ENCODE measurements at places on chromosomes 16 and 17.

GRCh38 chr16:49216593-49216992 is 65.0 kb downstream of the CBLN1 start:
- DNase-seq, result peak; percentile 2

- DNase-seq, result no peak
These were observed 38.6 kb upstream of the TBX2 start for GRCh38 chr17:61361084-61361483.

DNA sequence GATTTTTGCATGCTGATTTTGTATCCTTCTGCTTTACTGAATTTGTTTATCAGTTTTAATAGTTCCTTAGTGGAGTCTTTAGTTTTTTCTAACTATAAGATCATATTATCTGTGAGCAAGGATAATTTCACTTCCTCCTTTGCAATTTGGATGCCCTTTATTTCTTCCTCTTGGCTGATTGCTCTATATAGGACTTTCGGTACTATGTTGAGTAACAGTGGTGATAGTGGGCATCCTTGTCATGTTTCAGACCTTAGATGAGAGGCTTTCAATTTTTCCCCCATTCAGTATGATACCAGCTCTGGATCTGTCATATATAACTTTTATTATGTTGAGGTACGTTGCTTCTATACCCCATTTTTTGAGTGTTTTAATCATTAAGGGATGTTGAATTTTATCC is 224.5 kb upstream of the CNTNAP4 start:
- DNase-seq, result no peak

GRCh38 chr17:31260151-31260550 is 36.9 kb downstream of the OMG start:
- DNase-seq, result no peak

GRCh38 chr17:71461498-71462169 is 659.2 kb upstream of the SOX9 start:
- DNase-seq, result no peak

GRCh38 chr17:36184023-36184765 is 7.8 kb upstream of the TBC1D3B start:
- no peak for DNase-seq

GRCh38 chr16:28974437-28975157 is at the start of gene SPNS1:
Gene SPNS1 (plus strand): TSS chr16:28974778. CDS start chr16:28975152, 374 bp downstream.
- DNase-seq, result peak; percentile 98

GRCh38 chr16:17437981-17438380 is 32.8 kb downstream of the XYLT1 start:
- DNase-seq, result no peak

DNA sequence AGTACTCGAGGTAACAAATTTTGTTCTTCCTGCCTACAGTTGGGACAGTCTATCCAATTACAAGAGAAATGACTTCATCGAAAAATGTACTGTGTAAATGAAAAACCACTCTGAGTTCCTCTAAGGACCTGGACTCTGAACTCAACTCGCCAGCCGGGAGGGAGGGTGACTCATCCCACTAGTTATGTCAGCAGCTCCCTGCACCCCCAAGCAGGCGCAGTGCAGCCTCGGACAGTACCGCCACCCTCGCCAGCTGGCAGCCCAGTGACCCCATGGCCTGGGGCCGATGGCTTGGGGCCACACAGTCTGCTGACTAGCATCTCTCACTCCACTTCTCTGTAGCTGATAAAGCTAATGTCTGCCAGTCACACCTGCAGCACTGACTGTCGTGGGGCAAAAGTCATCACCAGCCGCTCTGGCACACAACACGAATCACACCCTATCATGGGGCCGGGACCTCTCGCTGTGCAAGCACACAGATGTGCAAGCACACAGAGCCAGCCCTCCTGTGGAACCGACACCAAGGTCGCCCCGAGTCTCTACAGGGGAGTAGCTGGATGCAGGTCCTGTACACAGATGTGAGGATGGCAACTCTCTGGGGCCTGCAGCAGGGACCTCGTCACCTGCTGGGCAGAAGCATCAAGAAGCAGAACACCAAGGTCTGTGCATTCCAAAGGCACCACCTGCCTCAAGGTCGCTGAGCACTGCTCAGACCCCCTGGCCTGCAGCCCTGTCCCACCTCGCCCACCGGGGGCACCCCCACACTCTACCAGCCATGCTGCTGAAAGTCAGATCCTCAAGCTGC is 5.7 kb downstream of the CSNK1D start:
- DNase-seq, result no peak

DNA sequence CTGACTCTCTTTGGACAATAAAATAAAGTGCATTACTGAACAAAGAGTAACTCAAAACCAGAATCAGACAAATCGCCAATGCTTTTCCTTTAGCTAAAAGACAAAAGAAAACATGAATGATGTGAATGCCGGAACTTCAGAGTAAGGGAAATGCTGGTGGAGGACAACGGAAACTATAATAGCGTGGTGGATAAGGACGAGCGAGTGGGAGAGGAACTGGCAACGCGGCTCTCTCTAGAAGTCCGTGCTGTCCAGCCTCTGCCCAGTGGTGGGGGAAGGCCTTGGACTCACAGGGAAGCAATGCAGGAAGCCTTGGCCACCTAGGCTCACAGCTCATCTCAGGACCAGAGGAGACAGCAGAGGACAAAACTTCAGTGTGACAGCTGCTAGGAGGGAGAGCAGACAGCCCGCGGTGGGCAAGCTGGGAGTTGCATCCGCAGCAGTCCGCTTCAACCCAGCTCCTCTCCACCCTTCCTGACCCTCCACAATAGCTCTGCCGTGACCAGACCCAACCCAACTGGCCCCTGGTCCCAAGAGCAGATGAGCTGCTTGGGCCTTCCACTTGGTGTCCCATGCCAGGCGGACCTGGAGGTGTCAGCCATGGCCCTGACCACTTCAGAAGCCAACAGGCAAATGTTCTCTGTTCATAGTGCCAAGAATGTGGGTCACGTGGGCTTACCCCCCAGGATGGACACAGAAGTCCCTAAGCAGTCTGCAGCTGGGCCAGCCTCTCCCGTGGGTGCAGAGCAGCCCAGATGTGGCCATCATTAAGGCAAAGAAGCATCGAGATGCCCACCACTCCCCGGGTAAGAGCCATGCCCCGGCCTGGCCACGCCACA is 5.3 kb upstream of the FAAP100 start:
- no peak for DNase-seq

DNA sequence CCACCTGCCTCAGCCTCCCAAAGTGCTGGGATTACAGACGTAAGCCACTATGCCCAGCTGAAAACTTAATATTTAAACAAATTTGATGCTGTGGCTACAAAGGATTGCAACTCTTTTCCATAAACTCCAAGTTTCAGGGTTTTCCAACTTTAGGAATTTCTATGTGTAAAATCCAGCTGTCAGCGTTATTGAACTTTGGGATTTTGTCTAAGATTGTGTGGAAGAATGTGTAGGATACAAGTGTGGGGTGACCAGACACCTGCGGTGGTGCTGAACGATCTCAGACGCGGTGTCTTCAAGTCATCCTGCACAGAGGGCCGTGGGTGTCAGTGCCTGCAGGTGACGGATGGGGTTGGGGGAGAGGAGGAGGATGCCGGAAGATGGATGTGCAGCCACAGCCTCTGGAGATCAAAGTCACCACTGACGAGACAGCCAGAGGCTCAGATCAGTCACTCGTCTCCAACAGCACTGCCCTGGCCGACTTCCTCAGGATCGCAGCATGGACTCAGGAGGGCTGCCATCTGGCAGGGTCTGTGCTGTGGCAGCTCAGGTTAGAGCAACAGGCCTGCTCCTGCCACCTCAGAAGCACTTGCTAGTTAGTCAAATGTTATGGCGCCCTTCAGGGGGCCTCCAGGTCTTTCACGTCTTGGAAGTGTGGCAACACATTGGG is 13.0 kb downstream of the ACSF3 start:
- no peak for DNase-seq

GRCh38 chr16:4868535-4868934 is 21.3 kb downstream of the UBN1 start:
- DNase-seq, result no peak

GRCh38 chr17:38605841-38606645 is at the start of gene SRCIN1:
Gene SRCIN1 (minus strand): TSS chr17:38605952. CDS start chr17:38605705, 247 bp downstream.
- DNase-seq, result peak; percentile 75

- DNase-seq, result no peak
These were observed 3.0 kb downstream of the NLRC3 start for GRCh38 chr16:3574195-3574594.

- DNase-seq, result peak; percentile 98
These were observed 82.3 kb downstream of the CCDC182 start for GRCh38 chr17:57662644-57663308.

DNA sequence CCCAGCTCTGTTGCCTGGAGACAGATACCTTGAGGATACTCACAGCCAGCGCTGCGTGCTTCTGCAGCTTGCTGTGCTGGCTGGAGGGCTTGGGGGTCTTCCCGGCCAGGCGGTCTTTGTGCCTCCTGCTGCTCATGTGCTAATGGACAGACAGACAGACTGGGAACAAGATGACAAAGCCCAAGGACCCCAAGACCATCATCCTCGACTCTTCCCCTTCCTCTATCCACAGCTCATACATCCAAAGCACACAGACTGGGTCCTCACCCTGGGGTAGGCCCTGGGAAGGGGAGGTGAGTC is 7.7 kb downstream of the NKIRAS2 start:
- no peak for DNase-seq

DNA sequence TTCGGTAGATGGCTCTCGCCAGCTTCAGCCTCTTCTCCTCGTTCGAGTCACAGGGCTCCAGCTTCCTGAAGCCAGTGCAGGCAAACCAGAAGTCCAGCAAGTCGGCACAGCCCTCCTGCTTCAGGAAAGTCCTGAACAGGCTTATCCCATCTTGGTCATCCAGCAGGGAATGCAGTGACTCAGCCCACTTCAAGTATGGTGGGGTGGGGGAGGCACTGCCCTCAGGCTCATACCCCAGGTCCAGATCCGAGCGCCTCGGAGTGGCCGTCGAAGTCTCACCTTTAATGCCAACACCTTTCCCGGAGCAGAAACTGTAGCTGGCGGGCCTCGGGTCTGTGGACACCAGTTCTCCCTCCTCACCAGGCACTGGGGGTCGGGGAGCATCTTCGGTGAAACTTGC is 5.9 kb downstream of the AXIN1 start:
- peak; percentile 45 for DNase-seq

GRCh38 chr16:25542306-25542705 is 149.5 kb upstream of the HS3ST4 start:
- no peak for DNase-seq

GRCh38 chr17:32971171-32971570 is 20.5 kb upstream of the SPACA3 start:
- no peak for DNase-seq

DNA sequence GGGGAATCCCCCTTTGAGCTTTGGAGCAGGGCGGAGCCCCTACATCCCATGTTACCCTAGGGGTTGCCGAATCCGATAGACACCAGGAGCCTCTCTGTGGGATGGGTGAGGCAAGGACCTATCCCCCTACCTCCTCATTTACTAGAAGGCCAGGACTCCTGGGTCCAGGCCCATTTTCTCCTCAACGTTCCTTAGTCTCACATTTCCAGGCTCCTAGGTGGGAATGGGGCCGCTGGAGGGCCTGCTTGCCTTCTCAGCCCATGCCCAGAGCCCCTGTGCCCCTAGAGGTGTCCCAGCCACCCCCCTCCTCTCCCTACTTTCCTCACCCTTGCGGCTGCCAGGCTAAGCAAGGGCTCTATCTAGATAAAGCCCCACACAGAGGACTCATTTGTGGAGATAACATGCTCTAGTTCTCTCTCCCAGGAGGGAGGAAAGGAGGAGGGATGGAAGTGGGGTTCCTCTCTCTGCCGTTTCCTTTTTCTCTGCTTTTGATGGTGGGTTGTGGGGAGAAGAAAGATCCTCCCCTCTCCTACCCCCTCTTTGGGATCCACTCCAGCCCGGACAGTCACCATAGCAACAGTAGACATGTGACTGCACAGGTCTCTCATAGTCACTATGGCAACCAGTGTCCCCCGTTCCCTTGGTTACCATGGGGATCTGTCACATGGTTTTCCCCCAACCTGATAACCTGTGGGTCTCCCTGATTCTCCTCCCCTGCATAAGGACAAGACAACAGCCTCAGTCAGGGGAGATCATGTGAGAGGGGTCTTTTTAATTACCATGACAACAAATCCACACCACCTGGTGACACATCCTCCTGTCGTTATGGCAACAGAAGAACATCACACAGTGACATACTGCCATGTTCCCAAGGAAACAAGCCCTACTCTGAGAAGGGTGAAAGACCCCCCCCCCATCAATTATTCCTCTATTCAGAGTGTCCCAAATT is 5.2 kb downstream of the CACNA1G start:
- peak; percentile 91 for DNase-seq

GRCh38 chr17:43674394-43674793 is 12.7 kb upstream of the MEOX1 start:
- DNase-seq, result no peak

DNA sequence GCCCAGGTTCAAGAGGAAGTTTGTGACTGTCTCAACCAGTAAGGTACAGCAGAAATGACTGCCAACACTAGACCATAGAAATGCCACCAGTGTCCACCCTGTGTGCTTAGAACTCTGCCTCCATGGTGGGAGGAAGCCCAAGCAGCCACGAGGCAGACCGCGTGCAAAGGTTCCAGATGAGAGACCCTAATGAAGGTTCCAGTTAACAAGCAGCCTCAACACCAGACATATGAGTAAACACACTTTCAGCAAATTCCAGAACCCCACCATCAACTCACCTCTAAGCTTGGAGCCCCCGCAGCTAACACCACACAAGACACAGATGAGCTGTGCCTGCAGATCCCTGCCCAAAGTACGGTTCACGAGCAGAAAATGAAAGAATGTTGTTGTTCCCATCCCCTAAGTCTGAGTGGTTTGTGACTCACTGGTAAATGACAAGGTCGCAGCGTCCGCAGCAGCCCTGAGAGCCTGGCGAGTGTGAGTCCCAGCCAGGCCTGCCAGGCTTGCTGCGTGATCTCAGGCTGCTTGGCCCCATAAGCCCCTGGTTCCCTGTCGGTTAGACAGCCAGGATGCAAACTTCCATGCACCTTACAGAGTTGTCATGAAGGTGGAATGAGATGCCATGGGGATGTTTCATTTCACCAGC is 193.7 kb downstream of the C16orf95 start:
- no peak for DNase-seq

DNA sequence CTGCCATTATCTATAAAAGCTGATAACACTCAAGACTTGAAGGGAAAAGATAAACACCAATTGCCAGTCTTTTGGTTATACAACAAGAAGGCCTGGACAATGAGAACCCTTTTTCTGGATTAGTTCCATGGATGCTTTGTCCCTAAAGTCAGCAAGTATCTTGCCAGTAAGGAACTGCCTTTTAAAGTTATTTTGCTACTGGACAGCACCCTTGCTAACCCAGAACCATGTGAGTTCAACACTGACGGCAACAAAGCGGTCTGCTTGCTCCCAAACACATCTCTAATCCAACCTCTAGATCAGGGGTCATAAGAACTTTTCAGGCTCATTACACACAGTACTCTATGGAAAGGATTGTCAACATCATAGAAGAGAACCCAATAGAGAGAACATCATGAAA is 25.3 kb upstream of the ABCA6 start:
- DNase-seq, result no peak

- DNase-seq, result no peak
These were observed 275.3 kb downstream of the PARN start for GRCh38 chr16:14354561-14355351.

- no peak for DNase-seq
These were observed 139.3 kb downstream of the CDH11 start for GRCh38 chr16:64982581-64982980.
